DMS153 (cell line): ENCODE measurements at places on chromosomes 13 and 19.
A peak's percentile ranks its signal among the peaks of the same experiment; 100 is the strongest.

- no peak for DNase-seq
These were observed 29.7 kb downstream of the MCF2L start for GRCh38 chr13:112998521-112999280.

GRCh38 chr13:40109351-40109844, 453.9 kb downstream of the COG6 start:
- DNase-seq, result no peak

DNA sequence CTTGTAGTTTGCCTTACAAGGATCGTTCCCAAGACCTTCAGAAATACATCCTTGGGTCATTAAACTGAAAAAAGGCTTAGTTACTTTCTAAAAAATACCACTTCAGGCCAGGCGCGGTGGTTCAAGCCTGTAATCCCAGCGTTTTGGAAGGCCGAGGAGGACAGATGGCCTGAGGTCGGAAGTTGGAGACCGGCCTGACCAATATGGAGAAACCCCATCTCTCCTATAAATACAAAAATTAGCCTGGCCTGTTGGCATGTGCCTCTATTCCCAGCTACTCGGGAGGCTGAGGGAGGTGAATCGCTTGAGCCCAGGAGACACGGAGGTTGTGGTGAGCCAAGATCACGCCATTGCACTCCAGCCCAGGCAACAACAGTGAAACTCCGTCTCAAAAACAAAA, 2.2 kb upstream of the ZNF28 start:
- no peak for DNase-seq

GRCh38 chr13:110229905-110230563, 76.9 kb downstream of the COL4A1 start:
- no peak for DNase-seq

DNA sequence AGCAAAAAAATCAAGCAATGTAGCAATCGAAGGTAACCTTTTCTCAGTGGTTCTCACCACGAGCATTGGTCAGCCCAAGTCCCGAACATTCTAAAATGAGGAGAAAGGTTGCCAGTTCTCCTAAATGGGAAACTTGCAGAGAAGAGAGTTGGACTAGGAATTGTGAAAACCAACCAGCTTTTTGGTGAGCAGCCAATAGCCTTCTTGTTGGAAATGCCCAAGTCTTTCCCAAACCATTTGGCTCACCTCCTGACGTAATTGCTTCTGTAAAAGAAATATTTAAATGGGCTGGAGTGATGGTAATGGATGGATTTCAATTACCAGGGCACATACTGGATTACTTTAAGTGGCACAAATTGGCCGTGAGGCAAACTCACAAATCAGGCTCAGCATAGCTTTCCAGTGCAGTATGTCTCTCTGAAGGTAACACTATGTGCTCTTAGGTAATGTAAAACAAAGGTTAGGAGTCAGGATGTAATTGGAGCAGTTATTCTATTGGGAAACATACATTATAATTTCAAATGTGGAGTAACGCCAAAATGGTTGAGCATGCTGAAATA, 423.2 kb downstream of the KLF5 start:
- DNase-seq, result no peak

DNA sequence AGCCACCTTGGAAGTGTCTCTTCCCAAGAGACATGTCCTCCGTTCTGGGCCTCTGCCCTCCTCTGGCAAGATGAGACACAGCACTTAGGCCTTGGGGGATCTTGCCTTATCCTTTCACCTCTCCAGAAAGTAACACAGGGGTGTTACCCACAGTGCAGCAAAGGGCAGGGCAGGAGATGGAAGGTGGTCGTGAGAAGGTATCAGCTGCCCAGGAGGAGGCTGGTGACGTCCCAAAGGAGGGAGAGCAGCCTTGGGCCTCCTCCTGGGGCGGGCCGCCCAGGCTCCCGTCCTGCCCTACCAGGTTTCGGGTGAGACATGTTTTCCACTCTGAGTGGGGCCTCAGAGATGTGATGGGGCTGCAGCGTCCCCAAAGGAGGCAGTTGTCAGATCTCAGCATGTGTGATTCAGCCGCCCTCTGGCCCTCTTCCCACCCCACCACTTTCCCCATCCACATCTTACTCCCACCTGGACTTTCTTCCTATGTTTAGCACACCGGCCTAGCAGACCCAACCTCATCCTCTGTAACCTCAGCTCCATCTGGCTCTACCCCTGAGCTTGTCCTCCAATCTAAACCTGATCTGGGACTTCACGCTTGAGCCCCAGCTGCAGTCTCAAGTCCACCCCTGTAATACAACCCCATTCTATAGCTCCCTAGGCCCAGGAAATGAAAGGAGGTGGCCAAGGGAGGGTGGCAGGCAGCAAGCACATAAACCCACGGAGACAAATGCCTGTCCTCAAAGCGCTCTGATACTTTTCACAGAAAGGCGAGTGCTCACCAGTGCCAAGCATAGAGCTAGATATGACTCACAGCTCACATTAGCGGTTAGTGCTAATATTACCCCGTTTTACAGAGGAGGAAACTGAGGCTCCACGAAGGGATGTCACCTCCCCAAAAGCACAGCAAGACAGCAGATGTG, 9.3 kb downstream of the POU2F2 start:
- no peak for DNase-seq

DNA sequence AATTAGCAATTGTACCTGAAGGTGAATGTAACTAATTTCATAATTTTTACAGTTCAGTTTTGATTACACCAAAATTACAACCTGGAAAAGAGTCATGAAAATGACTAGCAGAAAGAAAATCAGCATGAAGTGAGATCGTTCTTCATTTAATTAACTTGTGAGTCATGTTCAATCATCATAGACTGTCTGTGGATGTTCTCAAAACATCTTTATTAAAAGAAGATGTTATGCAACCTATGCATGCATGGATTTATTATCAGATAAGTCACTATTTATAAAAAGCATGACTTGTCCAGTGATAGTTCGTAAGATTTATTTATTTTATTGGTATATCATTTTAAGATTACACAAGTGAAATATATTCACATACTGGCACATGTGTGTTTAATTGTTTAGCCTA, 245.9 kb downstream of the ITGBL1 start:
- DNase-seq, result no peak

- DNase-seq, result no peak
These were observed 16.2 kb downstream of the RB1 start for GRCh38 chr13:48319531-48320398.

DNA sequence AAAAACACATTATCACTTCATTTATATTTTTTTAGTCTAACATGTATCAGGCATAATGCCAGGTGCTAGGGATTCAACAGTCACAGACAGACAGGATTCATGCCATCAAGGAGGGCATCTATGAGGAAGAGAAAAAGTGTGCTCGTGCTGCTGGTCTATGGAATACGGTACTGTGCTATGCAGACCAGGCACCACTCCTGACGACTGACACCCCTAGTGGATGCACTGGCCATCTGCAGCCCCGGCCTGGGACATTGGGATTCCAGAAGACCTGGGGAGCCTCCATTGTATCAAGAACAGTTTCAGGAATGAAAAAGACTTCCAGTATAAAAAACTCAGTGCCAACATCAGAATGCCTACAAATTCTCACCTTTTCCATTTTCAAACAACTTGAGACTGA, 94.0 kb downstream of the KLF12 start:
- no peak for DNase-seq

- no peak for DNase-seq
These were observed 22.9 kb upstream of the OR10H1 start for GRCh38 chr19:15838351-15838750.

DNA sequence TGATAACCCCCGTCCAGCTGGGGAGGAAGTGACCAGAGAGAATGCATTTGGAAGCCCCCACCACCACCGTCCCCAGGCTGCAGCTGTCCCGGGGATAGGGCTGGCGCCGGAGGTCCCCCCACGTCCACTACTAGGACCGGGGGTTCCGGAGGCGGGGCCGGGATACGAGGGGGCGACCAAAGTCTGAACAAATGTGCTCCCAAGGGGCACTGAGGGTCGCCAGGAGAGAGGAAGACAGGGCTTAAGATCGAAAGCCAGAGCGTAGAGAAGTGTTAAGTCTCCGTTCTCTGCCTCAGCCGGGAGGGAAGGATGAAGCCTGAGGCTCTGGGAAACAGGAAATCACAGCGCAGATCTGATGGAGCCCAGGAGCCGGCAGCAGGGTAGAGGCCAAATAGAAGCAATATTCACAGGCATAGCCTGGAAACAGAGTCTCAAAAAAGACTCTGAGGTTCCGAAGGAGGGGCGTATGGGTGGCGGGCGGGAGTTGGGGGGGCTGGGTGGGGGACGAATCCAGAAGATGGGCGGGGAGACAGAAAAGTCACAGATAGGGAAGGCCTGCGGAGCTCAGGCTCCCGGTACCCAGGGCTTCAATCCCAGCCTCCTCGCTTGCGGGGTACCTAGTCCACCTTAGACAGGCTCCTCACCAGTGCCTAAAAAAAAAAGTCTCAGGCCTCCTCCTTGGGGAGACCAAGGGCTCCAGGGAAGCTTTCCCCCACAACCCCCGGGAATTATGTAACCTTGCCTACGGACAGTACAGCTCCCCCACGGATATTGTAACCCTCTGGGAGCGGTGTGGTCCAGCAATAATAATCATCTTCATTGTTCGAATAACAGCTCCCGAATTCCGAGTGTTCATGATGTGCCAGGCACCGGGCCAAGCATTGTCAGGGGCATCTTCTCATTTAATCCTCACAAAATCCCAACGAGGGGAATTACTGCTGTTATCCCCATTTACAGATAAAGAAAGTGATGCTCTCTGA, 1.1 kb upstream of the ERF start:
- DNase-seq, result peak; percentile 43

GRCh38 chr13:21661097-21661909, 9.6 kb upstream of the FGF9 start:
- no peak for DNase-seq

DNA sequence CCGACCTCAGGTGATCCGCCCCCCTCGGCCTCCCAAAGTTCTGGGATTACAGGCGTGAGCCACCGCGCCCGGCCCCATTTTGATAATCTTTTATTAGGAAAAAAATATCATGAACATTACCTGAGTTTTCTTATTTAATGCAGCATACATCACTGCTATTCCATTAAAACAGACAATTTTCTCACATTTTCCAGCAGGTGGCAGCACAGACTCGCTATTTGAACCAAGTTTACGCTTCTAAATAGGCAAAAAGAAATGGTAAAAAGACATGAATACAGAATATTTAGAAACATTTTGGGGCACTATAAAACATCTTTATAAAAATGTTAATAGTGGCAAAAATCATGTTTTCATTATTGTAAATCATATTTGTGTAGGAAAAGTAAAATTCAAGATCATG, 903.1 kb downstream of the SLITRK6 start:
- peak; percentile 1 for DNase-seq
